ENCODE measurements at places on chromosomes 12 and 14.

DNA sequence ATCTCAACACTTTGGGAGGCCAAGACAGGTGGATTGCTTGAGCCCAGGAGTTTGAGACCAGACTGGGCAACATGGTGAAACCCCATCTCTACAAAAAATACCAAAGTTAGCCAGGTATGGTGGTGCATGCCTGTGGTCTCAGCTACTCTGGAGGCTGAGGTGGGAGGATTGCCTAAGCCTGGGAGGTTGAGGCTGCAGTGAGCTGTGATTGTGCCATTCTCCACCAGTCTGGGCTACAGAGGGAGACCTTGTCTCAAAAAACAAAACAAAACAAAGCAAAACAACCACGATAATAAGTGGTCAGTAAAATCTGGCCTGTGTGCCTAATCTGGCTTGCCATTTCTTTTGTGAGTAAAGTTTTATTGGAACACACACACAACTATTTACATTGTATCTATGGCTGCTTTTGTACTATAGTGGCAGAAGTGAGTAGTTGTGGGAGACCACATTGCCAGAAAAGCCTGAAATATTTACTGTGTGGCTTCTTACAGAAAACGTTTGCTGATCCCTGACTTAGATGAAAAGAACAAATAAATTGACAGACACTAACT, 19.4 kb upstream of the KLRG1 start:
- DNase-seq: no peak

- no peak for DNase-seq
Observed at GRCh38 chr12:107679336-107679735, 6.3 kb upstream of the PWP1 start.

DNA sequence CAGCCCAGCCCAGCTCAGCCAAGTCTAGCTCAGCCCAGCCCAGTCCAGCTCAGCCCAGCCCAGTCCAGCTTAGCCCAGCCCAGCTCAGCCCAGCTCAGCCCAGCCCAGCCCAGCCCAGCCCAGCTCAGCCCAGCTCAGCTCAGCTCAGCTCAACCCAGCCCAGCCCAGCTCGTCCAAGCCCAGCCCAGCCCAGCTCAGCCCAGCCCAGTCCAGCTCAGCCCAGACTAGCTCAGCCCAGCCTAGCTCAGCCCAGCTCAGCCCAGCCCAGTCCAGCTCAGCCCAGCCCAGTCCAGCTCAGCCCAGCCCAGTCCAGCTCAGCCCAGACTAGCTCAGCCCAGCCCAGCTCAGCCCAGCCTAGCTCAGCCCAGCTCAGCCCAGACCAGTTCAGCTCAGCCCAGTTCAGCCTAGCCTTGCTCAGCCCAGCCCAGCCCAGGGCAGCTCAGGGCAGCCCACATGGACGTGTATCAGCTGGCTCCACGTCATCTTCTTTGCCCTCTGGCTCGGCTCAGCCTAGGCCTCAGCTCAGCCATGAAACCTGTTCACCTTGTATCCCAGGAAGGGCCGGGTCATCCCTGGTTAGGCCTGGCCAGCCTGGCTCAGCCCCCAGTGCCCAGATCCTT, 185.6 kb downstream of the TMEM121 start:
- no peak for DNase-seq

- no peak for DNase-seq
Observed at GRCh38 chr12:12181511-12181910, 85.3 kb downstream of the LRP6 start.

DNA sequence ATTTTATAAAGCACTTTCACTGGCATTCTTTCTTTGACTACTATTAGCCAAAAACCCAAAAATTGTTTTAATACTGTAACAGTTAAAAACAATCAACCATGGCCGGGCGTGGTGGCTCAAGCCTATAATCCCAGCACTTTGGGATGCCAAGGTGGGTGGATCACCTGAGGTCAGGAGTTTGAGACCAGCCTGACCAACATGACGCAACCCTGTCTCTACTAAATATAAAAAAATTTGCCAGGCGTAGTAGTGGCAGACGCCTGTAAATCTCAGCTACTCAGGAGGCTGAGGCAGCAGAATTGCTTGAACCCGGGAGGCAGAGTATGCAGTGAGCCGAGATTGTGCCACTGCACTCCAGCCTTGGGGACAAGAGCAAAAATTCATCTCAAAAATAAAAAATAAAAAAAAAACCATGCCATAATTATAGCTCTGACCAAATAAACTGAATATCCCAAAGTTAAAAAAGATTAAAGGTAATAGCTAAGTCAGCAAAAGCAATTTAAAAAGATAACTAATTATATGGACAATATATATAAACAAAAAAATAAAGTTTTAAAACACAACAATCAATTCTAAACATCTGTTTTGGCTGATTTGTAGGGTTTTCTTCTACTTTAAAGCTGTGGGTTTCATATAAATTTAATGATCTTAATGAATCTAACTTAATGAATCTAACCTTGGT, 10.0 kb downstream of the SINHCAF start:
- DNase-seq: no peak

DNA sequence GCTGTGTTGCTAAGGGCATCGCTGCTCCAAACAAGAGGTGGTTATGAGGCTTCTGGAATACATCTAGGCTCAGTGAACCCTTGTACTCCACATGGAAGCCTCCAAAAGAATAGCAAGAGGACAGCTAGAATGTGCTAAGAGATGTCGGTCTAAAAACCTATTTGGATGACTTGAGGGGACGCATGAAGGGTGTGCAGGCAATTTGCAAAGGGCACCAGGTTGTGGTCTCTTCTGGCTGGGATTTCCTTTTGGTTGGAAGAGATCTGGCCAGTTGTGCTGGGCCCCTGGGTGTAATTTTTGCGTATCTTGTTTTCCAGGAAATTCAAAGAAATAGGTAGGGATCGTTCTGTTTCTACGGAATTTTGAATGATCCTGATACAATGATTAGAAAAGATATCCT, 4.2 kb downstream of the TTC9 start:
- DNase-seq: no peak

DNA sequence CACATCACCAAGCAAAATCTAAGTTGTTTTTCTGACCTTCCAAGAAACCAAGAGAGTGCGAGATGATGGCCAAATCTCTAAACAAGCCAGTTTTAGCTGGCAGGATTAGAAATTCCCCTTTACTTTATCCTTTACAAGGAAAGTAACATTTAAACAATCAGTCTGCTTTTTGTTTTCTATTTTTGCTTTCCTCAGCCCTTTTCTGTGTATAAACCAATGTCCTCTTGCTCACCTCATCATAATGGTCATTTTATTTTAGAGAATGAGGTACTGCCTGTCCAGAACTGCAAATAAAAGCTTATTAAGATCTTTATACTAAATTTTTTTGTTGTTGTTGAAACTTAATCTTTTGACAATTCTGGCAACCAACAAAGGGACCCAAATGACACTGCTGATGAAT, 442.4 kb upstream of the GARIN6 start:
- no peak for DNase-seq

DNA sequence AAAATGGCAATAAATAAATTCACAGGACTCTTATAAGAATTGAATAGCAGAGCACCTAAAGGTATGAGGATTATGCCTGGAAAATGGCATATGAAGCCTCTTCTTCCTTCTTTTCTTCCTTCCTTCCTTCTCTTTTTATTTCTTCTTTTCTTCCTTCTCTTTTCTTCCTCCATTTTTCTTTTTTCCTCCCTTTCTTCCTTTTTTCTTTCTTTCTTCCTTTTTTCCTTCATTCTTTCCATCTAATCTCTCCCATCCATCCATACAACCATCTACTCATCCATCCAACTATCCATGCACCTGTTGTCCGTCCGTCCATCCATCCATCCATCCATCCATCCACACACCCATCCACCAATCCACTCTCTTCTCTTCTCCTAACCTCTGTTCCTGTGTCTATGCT, 173.8 kb downstream of the TBX5 start:
- DNase-seq: no peak

DNA sequence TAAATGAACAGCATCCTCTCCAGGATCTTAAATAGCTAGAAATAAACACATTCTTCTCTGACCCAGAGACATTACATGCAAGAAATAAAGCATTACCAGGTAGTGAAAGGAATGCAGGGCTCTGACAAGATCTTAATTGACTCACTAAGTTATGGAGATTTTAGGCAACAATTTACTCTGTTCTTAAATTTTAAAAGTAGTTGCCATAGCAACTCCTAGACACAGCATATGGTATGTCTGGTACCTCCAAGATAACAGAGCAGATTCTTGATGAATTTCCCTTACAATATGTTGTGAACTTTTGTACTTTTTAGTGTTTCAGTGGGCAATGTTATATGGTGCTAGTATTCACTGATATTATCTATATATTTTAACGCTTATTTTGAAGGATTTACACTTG, 76.7 kb upstream of the G2E3 start:
- no peak for DNase-seq

GRCh38 chr12:81811061-81811777, 52.1 kb upstream of the PPFIA2 start:
- no peak for DNase-seq

DNA sequence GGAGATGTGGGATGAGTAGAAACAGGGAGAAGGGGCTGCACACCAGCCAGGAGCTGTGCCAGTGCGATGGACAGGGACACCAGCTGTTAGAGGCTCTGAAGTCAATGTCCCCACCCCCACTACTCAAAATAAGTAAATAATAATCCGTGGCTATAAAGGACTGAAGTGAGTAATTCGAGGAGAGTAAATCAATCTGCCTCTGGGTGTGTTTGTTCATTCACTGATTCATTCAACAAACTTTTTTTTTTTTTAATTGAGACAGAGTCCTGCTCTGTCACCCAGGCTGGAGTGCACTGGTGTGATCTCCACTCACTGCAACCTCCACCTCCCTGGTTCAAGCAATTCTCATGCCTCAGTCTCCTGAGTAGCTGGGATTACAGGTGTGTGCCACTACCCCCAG, 363.6 kb downstream of the TMEM132D start:
- no peak for DNase-seq

DNA sequence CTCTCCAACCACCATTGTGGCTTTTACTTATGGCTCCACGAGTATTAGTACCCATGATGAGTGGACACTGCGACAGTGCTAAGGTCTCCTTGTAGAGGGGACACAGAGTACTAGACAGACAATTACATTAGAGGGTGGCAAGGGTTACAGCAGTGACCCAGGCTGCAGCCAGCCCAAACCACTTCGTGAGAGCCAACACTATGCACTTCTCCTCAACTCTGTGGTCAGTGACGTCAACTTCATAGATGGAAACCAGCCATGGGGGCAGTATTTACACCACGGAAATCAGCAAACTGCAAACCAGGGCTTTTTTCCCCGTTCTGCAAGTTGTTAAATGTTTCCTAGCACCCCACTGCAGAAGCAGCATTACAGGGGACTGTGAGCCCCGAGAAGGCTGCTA, 61.6 kb upstream of the ZFP36L1 start:
- no peak for DNase-seq

- DNase-seq: no peak
Observed at GRCh38 chr12:108299516-108299915, 39.6 kb downstream of the CMKLR1 start.

DNA sequence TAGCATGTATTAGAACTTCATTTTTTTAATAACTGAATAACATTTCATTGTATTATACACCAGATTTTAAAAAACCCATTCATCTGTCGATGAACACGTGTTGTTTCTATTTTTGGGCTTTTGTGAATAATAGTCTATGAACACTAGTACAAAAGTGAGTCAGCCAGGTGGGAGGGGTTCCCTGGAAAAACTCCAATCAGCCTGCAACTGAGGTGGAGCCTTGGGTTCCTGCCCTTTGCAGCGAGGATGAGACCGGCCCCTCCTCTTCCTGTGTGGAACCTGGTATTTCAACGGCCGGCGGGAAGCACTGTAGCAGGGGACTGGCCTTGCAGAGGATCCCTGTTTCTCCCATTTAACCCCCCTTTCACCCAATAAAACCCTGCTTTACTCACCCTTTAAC, 56.1 kb downstream of the LMNTD1 start:
- no peak for DNase-seq

- DNase-seq: no peak
Observed at GRCh38 chr12:4477129-4477528, 31.5 kb upstream of the FGF6 start.

DNA sequence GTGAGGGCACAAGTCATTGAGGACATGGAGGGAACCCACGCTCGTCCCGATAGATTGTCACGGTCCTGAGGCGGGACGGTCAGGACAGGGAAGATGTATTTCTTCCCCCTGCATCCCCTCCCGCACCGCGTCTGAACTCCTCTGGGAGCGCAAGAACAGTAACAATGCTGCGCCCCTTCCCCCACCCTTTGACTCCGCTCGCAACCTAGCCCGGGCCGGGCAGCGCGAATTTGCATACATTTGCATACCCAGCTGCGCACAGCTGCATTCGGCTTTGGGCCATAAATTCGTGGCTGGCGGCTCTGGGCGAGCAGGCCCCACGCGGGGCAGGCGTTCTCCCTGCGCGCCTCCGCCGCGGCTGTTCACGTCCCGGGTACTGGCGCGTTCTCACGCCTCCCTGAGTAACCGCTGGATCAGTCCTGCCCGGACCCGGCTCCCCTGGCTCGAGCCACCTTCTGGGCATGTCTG, 29.0 kb upstream of the SMUG1 start:
- no peak for DNase-seq

GRCh38 chr12:57085999-57086492, 2.9 kb upstream of the NAB2 start:
- DNase-seq: no peak

- no peak for DNase-seq
Observed at GRCh38 chr14:102490456-102490855, 19.1 kb downstream of the ANKRD9 start.

- no peak for DNase-seq
Observed at GRCh38 chr12:38411426-38411825, 94.9 kb downstream of the ALG10B start.

GRCh38 chr12:127340381-127340780, 926.6 kb upstream of the TMEM132C start:
- no peak for DNase-seq

DNA sequence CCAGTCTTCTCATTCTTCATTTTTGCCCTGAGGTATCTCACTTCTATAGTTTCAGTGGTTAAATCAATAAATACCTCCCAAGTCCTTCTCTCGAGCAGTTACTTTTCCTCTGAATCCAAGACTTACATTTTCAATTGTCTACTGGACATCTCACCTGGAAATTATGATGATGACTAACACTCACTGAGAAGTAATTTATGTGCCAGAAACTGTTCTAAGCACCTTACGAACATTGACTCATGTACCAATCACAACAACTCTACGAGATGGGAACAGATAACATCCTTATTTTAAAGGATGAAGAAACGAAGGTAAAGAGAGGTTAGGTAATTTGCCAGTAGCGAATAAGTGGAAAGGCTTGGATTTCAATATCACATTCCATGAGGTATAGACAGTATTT, 94.1 kb downstream of the EML5 start:
- DNase-seq: no peak

GRCh38 chr14:34014936-34015335, 64.1 kb upstream of the EGLN3 start:
- no peak for DNase-seq

DNA sequence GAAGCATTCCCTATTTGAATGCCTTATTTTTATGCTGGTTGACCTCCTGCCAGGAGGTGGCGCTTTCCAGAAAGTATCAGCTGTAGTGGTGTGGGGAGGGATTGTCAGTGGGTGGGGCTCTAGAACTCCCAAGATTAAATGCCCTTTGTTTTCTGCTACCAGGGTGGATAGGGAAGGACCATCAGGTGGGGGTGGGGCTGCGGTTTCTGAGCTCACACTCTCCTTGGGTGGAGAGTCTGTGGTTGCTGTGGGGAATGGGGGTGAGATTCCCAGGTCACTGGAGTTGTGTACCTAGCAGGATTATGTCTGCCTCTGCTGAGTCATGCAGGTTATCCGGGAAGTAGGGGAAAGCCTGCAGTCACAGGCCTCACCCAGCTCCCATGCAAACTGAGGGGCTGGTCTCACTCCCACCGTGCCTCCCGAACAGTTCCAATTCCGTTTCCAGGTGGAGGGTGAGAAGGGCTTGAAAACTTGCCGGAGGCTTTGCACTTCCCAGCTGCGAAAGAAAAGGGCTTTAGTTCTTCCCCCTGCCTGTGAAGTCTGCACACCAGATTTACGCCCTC, 68.3 kb downstream of the ALG10B start:
- DNase-seq: no peak

Data from T-helper 22 cell (primary cell).